ENCODE measurements at places on chromosomes 13 and 19. TPM values are rescaled to one million over a fixed set of nuclear protein-coding genes. Genes with fewer than 3 reads are reported as not detected.
A peak's percentile ranks its signal among the peaks of the same experiment; 100 is the strongest.

The GPR12 gene
- total RNA-seq = 0.14 TPM

- H3K36me3 ChIP-seq = no peaks in the 10 kb centered on the region
- no peak overlapping the region for H3K4me3 ChIP-seq
- peaks cover 55% of the 10 kb centered on the region for H3K27me3 ChIP-seq
- DNase-seq = no peak
Observed at GRCh38 chr19:50551715-50552187, 16.5 kb downstream of the LRRC4B start.

The CALR3 gene
- total RNA-seq = not detected

The CDX2 gene
- not detected for total RNA-seq

- no peaks in the 10 kb centered on the region for H3K4me1 ChIP-seq
- H3K27me3 ChIP-seq = no peaks in the 10 kb centered on the region
- H3K36me3 ChIP-seq = no peaks in the 10 kb centered on the region
- H3K27ac ChIP-seq = peak overlapping the region; percentile 59
- no peak overlapping the region for H3K4me3 ChIP-seq
Observed at GRCh38 chr19:41206926-41207750, 11.9 kb upstream of the AXL start.

The SOX1 gene
- not detected for total RNA-seq

DNA sequence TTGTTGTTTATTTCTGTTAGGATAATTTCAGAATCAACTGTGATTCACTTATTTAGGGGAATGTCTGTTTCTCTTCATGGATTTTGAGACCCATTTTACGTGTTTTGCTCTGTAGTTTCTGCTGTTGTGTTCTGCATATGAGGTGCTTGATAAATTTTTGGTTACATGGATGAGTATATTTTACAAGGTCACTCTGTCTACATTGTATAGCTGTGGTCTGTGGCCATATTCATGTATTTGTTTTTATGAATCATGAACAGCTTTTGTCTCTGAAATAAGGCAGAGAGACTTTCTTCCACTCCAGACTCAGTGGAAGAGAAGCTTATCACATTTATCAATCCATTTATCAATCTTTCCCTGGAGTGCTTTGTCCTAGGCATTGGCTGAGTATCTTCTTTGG, 56.6 kb downstream of the PDS5B start:
- H3K36me3 ChIP-seq = no peaks in the 10 kb centered on the region
- H3K4me1 ChIP-seq = no peaks in the 10 kb centered on the region
- DNase-seq = no peak
- H3K27ac ChIP-seq = no peak overlapping the region
- no peaks in the 10 kb centered on the region for H3K27me3 ChIP-seq

- no peak for DNase-seq
- no peak overlapping the region for H3K27ac ChIP-seq
- H3K4me1 ChIP-seq = no peaks in the 10 kb centered on the region
- no peak overlapping the region for H3K4me3 ChIP-seq
- H3K27me3 ChIP-seq = peaks cover 5% of the 10 kb centered on the region
- no peaks in the 10 kb centered on the region for H3K36me3 ChIP-seq
Observed at GRCh38 chr19:19554074-19555023, 16.3 kb downstream of the CILP2 start.

DNA sequence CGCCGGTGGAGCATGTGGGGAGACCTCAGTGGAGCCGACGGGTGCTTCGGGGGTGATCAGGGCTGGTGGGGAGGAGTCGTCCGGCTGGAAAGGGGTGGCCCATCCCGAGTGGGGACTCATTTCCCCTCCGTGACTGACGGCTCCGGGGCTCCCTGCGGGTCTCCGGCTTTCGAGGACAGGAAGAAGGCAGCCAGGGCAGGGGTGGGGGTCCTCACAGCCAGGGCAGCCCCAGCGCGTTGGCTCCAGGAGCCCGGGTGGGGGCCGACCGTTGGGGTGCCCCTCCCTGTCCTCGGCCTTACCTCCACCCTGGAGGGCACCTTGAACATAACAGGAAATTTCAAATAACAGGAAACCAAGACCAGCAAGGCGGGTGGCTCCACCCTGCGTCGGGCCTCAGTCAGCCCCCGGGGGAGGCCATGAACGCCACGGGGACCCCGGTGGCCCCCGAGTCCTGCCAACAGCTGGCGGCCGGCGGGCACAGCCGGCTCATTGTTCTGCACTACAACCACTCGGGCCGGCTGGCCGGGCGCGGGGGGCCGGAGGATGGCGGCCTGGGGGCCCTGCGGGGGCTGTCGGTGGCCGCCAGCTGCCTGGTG, at the start of gene S1PR4:
TSS of gene S1PR4 (plus strand) at position 393 of the 596 bp plus-strand sequence. CDS start at position 417, 24 bp downstream.
- no peaks in the 10 kb centered on the region for H3K27me3 ChIP-seq
- peak within 1 kb of the TSS; percentile 46 for H3K27ac ChIP-seq
- no peaks in the 10 kb centered on the region for H3K4me1 ChIP-seq
- H3K36me3 ChIP-seq = no peaks in the 10 kb centered on the region

- no peaks in the 10 kb centered on the region for H3K27me3 ChIP-seq
- no peak for DNase-seq
- H3K4me1 ChIP-seq = peaks cover 16% of the 10 kb centered on the region
- H3K27ac ChIP-seq = no peak overlapping the region
- H3K4me3 ChIP-seq = no peak overlapping the region
Observed at GRCh38 chr19:46731007-46731501, 14.1 kb upstream of the PRKD2 start.

GRCh38 chr13:72527333-72527732, 200.1 kb downstream of the MZT1 start:
- DNase-seq = no peak
- H3K27me3 ChIP-seq = no peaks in the 10 kb centered on the region
- H3K4me1 ChIP-seq = no peaks in the 10 kb centered on the region
- H3K36me3 ChIP-seq = no peaks in the 10 kb centered on the region

GRCh38 chr13:40676007-40676406, 9.6 kb upstream of the FOXO1 start:
- no peak for DNase-seq
- H3K36me3 ChIP-seq = no peaks in the 10 kb centered on the region
- no peak overlapping the region for H3K27ac ChIP-seq
- H3K27me3 ChIP-seq = no peaks in the 10 kb centered on the region

The CAPS gene
- total RNA-seq = 8.4 TPM

- peaks cover 4% of the 10 kb centered on the region for H3K4me1 ChIP-seq
- DNase-seq = peak; percentile 53
- H3K27ac ChIP-seq = no peak overlapping the region
- no peak overlapping the region for H3K4me3 ChIP-seq
- H3K27me3 ChIP-seq = no peaks in the 10 kb centered on the region
Observed at GRCh38 chr19:7349961-7350711, 1.4 kb downstream of the ARHGEF18 start.

The KCNN4 gene
- 3.3 TPM for total RNA-seq

- H3K27ac ChIP-seq = no peak overlapping the region
- peaks cover 17% of the 10 kb centered on the region for H3K4me1 ChIP-seq
- H3K36me3 ChIP-seq = no peaks in the 10 kb centered on the region
Observed at GRCh38 chr13:49938921-49939320, 2.8 kb upstream of the SPRYD7 start.

The NLRP9 gene
- not detected for total RNA-seq

GRCh38 chr13:42600943-42601342, 27.0 kb downstream of the TNFSF11 start:
- H3K4me3 ChIP-seq = no peak overlapping the region
- no peaks in the 10 kb centered on the region for H3K27me3 ChIP-seq
- peaks cover 15% of the 10 kb centered on the region for H3K4me1 ChIP-seq
- H3K36me3 ChIP-seq = no peaks in the 10 kb centered on the region
- no peak for DNase-seq
- H3K27ac ChIP-seq = no peak overlapping the region

GRCh38 chr19:52094526-52095130, 937 bp downstream of the ZNF841 start:
- peak overlapping the region; percentile 86 for H3K27ac ChIP-seq
- H3K4me3 ChIP-seq = peak overlapping the region; percentile 87
- H3K36me3 ChIP-seq = peaks cover 11% of the 10 kb centered on the region
- DNase-seq = no peak
- no peaks in the 10 kb centered on the region for H3K27me3 ChIP-seq
- peaks cover 15% of the 10 kb centered on the region for H3K4me1 ChIP-seq

DNA sequence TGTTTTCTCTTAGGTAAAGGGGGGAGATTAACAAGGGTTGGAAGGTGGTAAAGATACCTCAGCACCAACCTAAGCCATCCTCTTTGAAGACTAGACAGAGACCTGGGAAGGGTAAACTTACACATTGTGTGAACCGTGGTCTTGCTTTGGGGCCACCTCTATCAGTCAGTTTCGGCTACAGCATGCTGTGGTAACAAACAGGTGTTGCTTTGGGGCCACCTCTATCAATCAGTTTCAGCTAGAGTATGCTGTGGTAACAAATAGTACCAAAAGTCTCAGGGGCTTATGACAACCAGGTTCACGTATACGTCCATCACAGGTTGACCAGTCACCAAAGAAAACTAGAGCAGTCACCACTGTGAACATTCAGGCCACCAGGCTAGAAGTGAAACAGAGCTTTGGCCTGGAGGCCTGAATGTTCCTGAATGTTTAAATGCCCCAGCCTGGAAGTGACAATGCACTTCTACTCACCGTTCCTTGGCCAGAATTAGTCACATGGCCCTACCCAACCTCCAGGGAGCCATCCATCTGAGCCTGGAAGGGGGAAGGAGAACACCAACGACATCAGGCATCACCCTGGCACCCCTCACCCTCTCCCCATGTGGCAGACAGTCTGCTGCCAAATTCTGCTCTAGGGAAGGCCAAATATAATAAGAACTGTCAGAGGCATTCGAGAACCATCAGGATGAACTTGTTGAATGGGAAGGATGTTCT, 3.8 kb downstream of the FXYD7 start:
- H3K27me3 ChIP-seq = peaks cover 15% of the 10 kb centered on the region
- no peaks in the 10 kb centered on the region for H3K36me3 ChIP-seq
- DNase-seq = no peak
- H3K4me3 ChIP-seq = no peak overlapping the region

The CELF5 gene
- 0.33 TPM for total RNA-seq

DNA sequence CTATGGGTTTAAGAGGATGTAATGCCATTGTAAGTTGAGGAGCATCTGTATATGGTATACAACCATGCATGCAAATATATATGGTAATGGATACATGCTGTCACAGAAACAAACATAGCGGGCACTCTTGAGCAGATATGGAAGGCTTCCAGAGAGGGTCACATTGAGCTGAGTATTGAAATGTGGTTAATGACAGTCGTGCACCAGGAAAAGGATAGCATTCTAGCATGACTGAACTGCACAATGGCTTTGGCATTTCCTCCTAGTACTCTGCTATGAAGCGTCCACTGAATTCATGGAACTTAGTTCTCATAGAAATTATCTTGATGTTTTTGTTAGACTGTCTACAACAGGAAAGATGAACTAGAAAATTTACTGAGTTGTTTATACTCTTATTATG, 25.2 kb downstream of the DGKH start:
- no peak for DNase-seq
- H3K27ac ChIP-seq = no peak overlapping the region
- peaks cover 44% of the 10 kb centered on the region for H3K4me1 ChIP-seq
- no peak overlapping the region for H3K4me3 ChIP-seq
- H3K27me3 ChIP-seq = no peaks in the 10 kb centered on the region

The PRRG2 gene
- total RNA-seq = not detected

DNA sequence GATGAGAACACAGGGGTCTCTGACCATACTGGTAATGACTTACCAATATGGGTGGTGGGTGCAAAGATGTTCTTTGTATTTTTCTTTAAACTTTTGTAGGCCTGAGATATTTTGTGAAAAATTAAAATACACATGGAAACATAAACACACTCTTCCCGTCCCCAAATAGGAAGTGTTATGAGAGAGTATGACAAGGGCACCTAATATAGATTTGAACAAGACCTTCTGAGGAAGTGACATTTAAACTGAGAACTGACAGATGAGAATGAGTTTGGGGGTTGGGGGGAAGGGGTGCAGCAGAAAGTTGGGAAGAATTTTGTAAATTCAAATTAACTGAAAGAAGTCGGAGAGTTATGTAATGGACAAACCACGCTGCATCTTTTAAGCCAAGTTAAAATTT, 224.2 kb downstream of the RGCC start:
- H3K27me3 ChIP-seq = no peaks in the 10 kb centered on the region
- no peak overlapping the region for H3K4me3 ChIP-seq
- peaks cover 21% of the 10 kb centered on the region for H3K4me1 ChIP-seq
- no peak for DNase-seq

- H3K36me3 ChIP-seq = no peaks in the 10 kb centered on the region
- no peaks in the 10 kb centered on the region for H3K4me1 ChIP-seq
- DNase-seq = no peak
- H3K4me3 ChIP-seq = no peak overlapping the region
- H3K27ac ChIP-seq = no peak overlapping the region
Observed at GRCh38 chr19:42555317-42555716, 27.0 kb upstream of the CEACAM1 start.

The FGF14 gene
- 1.1 TPM for total RNA-seq

The RNF17 gene
- total RNA-seq = not detected

GRCh38 chr13:68982961-68983619, 1124.5 kb upstream of the ATXN8OS start:
- no peak for DNase-seq
- H3K27me3 ChIP-seq = no peaks in the 10 kb centered on the region
- no peaks in the 10 kb centered on the region for H3K36me3 ChIP-seq
- no peaks in the 10 kb centered on the region for H3K4me1 ChIP-seq

GRCh38 chr19:1488282-1488601, 1.9 kb downstream of the PCSK4 start:
- H3K4me1 ChIP-seq = peaks cover 15% of the 10 kb centered on the region
- no peaks in the 10 kb centered on the region for H3K36me3 ChIP-seq
- no peak overlapping the region for H3K27ac ChIP-seq
- no peak for DNase-seq
- no peak overlapping the region for H3K4me3 ChIP-seq

GRCh38 chr19:47609906-47610894, 1.3 kb downstream of the BICRA start:
- H3K4me3 ChIP-seq = peak overlapping the region; percentile 98
- no peaks in the 10 kb centered on the region for H3K4me1 ChIP-seq
- no peaks in the 10 kb centered on the region for H3K36me3 ChIP-seq
- H3K27ac ChIP-seq = peak overlapping the region; percentile 98

GRCh38 chr19:41307954-41308449, 2.0 kb upstream of the CCDC97 start:
- H3K27me3 ChIP-seq = no peaks in the 10 kb centered on the region
- no peak overlapping the region for H3K4me3 ChIP-seq
- peak overlapping the region; percentile 96 for H3K27ac ChIP-seq
- H3K4me1 ChIP-seq = peaks cover 45% of the 10 kb centered on the region
- DNase-seq = no peak

- no peaks in the 10 kb centered on the region for H3K4me1 ChIP-seq
- no peaks in the 10 kb centered on the region for H3K27me3 ChIP-seq
- no peaks in the 10 kb centered on the region for H3K36me3 ChIP-seq
- H3K27ac ChIP-seq = no peak overlapping the region
- DNase-seq = no peak
Observed at GRCh38 chr13:25872481-25873241, 179.2 kb downstream of the SHISA2 start.

The ZNF177 gene
- 3.6 TPM for total RNA-seq

The ZNF575 gene
- total RNA-seq = not detected

GRCh38 chr19:47296036-47296435, 13.6 kb upstream of the C5AR1 start:
- no peak overlapping the region for H3K27ac ChIP-seq
- H3K27me3 ChIP-seq = no peaks in the 10 kb centered on the region
- no peaks in the 10 kb centered on the region for H3K4me1 ChIP-seq
- peak; percentile 79 for DNase-seq

GRCh38 chr13:109768616-109769015, 17.8 kb downstream of the IRS2 start:
- H3K27ac ChIP-seq = no peak overlapping the region
- H3K36me3 ChIP-seq = no peaks in the 10 kb centered on the region
- no peak for DNase-seq

GRCh38 chr13:103161476-103161875, 95.3 kb upstream of the SLC10A2 start:
- H3K4me3 ChIP-seq = no peak overlapping the region
- no peaks in the 10 kb centered on the region for H3K27me3 ChIP-seq
- no peaks in the 10 kb centered on the region for H3K4me1 ChIP-seq
- H3K36me3 ChIP-seq = no peaks in the 10 kb centered on the region
- H3K27ac ChIP-seq = no peak overlapping the region

Data from sigmoid colon (tissue), 7 donors.